NCI-H446 (cell line): ENCODE measurements at places on chromosomes 11 and 22.

DNA sequence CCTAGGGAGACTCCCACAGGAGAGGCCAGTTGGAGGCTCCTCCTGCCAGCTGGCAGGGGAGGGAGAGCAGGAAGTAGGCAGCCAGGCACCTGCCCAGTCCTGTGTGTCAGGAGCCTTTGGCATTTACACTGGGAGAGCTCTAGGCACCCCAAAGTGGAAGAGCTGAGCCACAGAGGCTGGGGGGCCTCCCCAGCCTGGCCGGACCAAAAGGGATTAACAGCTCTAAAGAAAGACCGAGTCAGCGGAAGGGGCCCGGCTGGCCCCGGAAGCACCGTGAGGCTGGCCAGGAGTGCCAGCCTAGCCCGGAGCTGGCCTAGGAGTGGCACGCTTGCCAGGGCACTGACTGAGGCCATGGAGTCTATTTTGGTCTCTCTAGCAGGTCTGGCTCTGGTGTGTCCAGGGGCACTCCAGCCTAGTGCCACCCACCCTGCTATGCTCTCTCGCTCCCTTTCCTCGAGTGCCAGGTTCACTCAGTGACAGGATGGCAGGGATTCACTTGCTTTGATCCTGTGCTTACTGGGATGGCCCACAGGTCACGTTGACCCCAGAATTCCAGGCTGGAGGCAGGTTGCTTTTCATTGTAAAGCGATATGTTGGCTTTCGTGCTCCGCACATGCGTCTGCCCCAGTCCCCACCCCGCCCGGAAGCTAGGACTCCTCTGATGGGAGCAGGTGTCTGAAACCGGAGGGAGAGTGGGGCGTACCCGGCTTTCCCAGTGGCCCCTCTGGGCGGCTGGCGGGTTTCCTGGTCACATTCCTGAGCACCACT is 3.3 kb upstream of the KMT5B start:
- peak; percentile 20 for DNase-seq

- DNase-seq: no peak
These were observed 70.0 kb downstream of the MICAL3 start for GRCh38 chr22:17954200-17954859.

DNA sequence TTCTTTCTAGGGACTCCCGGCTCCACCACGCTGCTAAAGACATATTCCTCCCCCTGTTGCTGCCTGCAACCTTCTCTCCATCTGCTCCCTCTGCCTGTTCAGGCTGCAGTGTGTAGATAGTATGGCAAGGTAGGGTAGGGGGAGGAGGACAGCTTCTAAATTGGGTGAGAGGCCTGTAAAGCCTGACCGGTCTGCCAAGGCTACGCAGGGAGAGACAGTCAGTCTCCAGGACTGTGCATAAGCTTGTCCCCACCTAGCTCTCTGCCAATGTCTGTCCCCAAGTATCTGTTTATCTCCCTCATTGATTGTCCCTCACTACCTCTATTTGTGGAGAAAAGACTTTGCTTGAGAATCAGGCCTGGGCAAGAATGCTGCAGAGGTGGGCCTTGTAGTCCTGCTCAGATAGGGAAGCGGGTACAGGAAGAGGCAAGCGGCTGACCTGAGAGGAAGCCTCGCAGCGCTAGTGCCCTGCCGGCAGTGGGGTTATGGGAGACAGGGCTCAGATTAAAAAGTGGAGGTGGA is 871 bp upstream of the SEZ6L start:
- peak; percentile 63 for DNase-seq

DNA sequence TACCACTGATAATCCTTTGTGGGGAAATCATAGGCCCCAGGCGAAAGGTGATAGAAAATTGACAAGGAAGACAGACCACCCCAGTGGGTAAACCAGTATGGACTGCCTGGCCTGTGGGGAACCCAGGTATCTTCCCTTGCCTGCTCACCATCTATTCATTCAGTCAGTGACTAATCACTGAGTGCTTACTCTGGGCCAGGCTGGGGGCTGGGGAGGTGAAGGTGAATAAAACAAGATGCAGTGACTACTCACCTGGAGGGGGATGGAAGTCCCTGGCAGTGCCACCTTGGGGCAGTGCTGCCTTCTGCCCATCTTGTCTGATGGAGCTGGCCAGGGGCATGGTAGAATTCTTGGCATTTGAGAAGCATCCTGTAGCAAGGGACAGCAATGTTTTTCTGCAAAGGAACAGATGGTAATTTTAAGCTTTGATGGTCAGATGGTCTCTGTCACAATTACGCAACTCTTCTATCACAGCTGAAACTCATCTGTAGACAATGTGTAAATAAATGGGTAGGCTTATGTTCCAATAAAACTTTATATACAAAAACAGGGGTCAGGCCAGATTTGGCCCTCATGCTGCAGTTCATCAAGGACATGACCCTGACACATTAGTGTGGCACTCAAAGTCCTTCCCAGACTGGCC is 4.6 kb downstream of the ISX start:
- DNase-seq: no peak

DNA sequence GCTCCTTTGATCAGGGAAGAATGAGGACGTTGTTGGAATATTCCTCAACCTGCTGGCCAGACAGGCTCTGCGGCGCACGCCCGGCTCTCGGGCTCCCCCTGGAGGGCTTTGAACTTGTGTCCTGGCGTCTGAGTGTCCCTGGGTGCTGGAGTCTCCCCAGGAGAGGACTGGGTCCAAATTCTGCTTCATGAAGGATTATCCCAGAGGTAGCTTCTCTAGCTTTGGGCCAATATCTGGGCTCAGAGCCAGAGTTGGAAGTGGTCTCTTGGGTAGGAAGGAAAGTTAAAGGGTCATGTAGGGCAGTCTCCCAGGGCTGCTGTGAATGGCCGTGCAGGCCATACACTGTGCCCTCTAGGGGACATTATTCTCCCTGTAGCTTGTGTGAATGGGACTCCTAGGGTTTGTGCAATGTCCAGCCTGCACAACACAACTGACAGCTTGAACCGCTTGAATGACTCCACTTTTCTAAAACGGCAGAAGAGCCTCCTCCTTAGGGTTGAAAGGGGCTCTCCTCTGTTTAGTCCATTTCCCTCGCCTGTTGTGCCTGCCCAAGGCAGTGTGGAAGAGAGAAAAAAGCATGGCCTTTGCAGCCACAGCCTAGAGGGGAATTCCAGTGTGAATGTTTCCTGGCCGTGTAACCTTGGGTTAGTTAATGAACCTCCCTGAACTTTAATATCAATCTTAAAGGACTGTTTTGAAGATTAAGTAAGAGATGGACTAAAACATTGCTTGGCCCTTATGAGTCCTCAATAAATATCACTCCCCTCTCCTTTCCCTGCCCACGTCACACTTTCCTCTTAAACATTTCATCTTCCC is 111.2 kb upstream of the THY1 start:
- peak; percentile 65 for DNase-seq

DNA sequence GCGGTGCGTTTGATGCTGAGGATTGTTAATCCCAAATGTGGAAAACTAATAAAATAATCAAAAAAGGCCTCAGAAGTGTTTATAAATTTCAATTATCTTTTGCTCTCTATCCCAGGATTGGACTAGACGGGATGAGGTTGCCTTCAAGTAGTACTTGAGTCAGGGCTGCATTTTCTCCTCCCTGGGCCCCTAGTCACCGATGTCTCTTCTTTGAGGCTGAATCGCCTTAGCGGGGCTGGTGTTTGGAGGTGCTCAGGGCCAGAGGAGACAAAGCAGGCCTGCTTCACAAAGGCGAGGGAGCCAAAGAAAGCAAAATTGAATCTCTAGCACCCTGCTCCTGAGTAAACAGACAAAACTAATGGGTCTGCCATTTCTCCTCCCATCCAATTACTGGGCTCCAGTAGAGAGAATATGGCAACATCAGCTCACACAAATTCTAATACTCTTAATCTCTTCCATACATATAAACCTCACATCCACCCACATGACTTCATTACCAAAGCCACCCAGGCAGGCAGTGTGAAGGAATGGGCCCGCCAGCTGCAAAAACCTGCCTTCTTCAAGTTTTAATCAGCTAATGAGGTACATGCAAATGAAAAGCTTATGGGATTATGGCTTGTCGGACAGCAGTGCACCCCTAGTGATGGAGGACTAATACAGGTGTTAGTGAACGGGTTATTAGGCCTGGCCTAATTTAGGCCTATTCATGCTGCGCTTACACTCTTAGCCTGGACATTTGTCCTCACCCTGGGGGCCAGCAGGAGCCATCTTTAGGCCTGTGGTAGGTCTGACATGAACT is 52.7 kb upstream of the HTATIP2 start:
- DNase-seq: no peak

- DNase-seq: no peak
These were observed 6.1 kb downstream of the MRGPRE start for GRCh38 chr11:3225826-3226750.

DNA sequence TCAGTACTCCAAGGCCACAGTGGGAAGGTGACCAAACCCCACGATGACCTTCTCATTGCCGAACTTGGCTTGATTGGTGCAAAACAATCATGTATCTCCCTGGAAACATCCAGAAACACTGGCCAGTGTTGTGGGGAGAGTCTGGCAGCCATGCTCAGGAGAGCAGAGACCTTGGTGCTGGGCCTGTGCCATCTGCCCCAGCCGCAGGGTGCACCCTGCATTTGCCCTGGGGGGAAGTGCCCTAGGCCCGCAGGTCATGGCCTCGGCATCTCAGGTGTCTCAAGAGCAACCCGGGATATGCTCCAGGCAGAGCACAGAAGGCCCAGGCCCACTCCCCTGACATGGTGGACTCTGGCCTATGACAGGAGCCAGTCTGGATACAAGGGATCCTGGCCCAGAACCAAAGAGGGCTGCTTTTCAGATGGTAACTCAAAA is 23.7 kb downstream of the ARVCF start:
- no peak for DNase-seq

GRCh38 chr11:126890561-126890960 is 110.0 kb downstream of the KIRREL3 start:
- DNase-seq: no peak

DNA sequence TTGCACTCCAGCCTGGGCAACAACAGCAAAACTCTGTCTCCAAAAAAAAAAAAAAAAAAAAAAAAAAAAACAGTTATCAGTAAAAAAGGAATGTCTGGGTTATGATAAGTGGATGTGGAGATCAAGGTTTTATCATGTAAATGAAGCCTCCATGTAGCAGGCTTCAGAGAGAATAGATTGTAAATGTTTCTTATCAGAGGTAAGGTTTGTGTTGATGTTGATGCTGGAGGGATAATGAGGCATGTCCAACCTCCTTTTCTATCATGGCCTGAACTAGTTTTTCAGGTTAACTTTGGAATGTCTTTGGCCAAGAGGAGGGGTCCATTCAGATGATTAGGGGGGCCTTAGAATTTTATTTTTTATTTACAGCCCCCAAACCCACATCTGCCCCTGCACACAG is 35.4 kb upstream of the TREH start:
- DNase-seq: no peak

DNA sequence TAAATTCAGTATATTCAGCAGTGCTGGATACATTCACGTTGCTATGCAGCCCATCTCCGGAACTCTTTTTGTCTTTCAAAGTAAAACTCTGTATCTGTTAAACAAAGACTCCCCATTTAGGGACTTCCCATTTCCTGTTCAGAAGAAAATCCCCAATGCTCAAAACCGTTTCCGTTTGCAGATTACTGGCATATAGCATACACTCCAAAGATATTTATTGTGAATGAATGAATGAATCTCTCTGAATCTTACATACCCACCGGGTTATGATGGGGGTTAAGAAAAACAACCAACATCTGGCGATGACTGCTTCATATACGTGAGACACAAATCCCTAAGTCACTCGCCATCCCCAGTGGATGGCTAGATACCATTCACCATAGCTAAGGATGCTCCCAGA is 1.6 kb downstream of the THY1 start:
- no peak for DNase-seq

- DNase-seq: no peak
These were observed 14.6 kb upstream of the MIAT start for GRCh38 chr22:26642465-26643417.
